ENCODE measurements at places on chromosomes 4 and X.

- DNase-seq, result peak; percentile 31
Observed at GRCh38 chr4:85498068-85498733, 23.3 kb downstream of the ARHGAP24 start.

- peak; percentile 75 for DNase-seq
Observed at GRCh38 chrX:116499780-116500179, 37.0 kb upstream of the CT83 start.

- peak; percentile 63 for DNase-seq
Observed at GRCh38 chr4:183241322-183241640, 78.8 kb downstream of the CLDN22 start.

DNA sequence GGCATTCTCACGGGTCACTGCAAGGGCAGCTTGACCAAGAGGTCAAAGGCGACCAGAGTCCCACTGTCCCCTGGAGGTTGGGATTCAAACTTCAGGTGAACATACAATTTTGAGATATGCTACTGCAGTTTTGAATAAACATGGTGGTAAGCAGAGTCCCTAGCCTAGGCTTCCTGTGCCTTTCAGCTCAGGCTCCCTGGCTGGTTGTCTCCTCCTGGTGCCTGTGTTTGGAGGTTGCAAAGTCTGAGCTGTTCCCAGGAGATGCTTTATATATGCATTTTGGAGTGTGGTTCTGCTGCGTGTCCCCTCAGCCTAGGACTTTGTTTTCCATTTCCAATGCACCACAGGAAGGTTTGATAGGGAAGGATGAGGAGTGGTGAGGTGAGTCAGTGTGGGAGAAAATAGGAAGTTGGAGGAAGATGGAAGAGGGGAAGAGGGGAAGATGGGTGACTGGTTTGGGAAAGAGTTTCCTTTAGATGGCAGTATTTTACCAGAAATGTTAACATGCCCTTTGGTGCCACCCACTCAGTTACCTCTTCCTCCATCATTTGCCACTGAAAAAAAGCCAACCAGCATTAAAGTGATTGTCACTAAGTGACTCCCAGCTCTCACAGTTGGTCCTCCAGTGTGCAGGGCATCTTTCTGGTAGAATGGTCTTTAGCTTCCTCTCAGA lies 211.7 kb upstream of the AGTR2 start:
- DNase-seq, result no peak

DNA sequence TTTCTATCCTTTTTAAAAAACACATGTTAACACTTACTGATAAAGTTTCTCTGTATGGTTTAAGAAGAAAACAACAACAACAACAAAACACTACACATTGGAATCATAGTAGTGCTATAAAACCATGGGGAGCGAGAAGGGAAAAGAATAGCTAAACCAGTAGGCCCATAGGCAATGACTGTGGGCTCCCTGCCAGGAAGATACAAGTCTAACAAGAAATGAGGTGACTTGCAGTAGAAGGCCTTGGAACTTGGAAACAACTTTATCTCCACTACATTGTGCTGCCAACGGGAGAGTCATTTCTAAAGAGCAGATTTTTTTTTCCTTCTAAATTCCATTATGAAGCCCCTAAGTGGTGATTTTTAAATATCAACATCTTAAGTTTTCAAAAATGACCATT lies 78.0 kb downstream of the GPC4 start:
- DNase-seq, result peak; percentile 55

- no peak for DNase-seq
Observed at GRCh38 chrX:106615041-106615440, 3.3 kb downstream of the RADX start.

GRCh38 chr4:142405695-142406498 lies 440.2 kb downstream of the INPP4B start:
- peak; percentile 57 for DNase-seq

DNA sequence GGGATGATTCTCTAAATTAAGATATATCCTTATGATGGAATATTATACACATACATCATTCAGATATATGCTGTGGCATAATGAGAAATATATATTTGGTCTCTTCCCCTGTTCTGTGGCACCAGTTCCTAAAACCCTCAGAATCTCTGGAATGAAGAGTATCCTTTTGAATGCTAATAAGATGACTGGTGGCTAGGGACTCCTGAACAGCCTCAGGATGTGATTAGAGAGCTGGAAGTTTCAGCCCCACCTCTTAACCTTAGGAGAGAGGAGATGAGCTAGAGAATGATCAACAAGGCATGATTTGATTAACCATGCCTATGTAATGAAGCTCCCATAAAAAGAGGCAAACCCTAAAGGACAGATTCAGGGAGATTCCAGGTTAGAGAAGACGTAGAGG lies 632.0 kb downstream of the IQCM start:
- DNase-seq, result no peak

GRCh38 chrX:375181-376036 lies 11.3 kb downstream of the PPP2R3B start:
- no peak for DNase-seq

DNA sequence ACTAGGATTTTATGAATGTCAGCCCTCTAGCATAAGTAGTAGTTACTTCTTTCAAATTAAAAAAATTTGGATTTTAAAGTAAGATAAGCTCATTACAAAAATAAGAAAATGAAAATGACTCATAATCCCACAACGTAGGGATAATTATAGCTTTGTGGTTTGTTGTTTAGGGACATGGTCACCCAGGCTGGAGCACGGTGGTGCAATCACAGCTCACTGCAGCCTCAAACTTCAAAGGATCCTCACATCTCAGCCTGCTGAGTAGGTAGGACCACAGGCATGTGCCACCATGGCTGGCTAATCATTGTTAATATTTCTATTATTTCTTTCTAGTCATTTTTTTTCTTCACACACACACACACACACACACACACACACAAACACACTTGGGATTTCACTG lies 57.6 kb downstream of the PLAC1 start:
- DNase-seq, result peak; percentile 75

GRCh38 chr4:98470366-98470765 lies 188.0 kb downstream of the TSPAN5 start:
- DNase-seq, result no peak

DNA sequence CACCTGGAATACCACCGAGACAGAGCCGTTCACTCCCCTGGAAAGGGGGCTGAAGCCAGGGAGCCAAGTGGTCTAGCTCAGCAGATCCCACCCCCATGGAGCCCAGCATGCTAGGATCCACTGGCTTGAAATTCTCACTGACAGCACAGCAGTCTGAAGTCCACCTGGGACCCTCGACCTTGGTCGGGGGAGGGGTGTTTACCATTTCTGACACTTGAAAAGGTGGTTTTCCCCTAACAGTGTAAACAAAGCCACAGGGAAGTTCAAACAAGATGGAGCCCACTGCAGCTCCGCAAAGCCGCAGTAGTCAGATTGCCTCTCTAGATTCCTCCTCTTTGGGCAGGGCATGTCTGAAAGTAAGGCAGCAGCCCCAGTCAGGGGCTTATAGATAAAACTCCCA lies 243.2 kb downstream of the RASL11B start:
- no peak for DNase-seq

GRCh38 chrX:23742174-23742696 lies 841 bp downstream of the ACOT9 start:
- DNase-seq, result peak; percentile 79

DNA sequence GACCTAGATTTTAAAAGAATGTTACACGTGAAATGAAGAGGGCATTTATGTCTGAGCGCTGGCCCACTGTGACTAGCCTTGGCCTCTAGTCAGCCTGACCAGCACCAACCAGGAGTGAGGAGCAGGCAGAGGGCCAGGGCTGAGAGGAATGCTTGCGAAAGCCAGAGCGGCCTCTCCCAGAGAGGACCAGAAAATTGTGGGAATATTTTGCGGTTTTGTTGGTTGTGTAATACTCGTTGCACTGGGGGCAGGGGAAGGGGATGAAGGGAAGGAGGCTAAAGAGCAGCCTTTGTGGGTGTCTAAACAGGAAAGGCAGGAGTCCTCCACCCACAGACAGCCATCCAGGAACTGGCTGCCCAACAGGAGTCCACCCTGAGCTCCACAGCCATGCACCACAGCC lies 3.8 kb downstream of the GABRE start:
- DNase-seq, result peak; percentile 56

DNA sequence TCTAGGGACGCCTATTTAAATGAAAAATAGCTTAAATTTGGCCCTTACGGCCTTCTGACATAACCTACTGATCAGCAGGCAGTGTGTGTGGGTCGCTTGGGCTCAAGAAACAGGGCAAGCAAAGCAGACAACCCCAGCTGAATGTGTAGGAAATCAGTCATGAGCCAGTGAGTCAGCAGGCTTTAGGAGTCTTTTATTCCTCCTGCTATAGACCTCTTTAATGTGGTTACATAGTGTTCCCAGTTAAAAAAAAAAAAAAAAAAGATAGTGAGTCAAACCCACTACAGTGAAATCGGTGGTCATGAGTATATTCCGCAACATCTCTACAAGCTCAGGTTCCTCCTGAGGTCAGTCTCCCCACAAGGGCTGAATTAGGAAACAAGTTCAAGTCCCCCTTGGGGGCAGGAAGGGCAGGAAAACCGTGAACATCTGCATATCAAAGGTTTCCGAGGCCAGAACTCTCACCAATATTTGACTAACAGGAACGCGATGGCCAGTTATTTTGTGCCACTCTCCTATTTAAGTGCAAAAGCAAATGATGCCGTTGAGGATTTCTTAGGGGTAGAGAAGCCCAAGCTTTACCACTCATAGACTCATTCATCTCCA lies 32.7 kb downstream of the ACSL1 start:
- peak; percentile 99 for DNase-seq

- DNase-seq, result no peak
Observed at GRCh38 chr4:78780093-78780492, 3.9 kb downstream of the BMP2K start.

- DNase-seq, result no peak
Observed at GRCh38 chrX:38804432-38804681, 3.1 kb downstream of the MID1IP1 start.

GRCh38 chrX:38170556-38170955 lies 50.1 kb downstream of the SRPX start:
- no peak for DNase-seq

DNA sequence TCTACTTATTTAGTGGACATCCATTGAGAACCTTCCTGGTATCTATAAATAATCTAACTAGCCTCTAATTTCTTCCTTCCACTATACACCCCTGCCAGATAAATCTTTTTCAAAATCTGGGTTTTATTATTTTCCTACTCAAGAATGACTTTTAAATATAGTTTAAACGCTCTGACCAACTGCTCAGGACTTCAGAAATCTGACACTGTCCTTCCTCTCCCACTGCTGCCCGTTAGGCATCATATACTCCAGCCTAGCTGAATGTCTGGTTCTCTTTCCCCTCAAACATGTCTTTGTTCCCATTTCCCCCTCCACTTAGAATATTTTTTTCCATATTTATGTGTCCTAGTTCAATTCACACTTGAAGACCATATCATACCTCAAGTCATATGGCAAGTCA lies 35.2 kb upstream of the CBLL2 start:
- DNase-seq, result no peak

DNA sequence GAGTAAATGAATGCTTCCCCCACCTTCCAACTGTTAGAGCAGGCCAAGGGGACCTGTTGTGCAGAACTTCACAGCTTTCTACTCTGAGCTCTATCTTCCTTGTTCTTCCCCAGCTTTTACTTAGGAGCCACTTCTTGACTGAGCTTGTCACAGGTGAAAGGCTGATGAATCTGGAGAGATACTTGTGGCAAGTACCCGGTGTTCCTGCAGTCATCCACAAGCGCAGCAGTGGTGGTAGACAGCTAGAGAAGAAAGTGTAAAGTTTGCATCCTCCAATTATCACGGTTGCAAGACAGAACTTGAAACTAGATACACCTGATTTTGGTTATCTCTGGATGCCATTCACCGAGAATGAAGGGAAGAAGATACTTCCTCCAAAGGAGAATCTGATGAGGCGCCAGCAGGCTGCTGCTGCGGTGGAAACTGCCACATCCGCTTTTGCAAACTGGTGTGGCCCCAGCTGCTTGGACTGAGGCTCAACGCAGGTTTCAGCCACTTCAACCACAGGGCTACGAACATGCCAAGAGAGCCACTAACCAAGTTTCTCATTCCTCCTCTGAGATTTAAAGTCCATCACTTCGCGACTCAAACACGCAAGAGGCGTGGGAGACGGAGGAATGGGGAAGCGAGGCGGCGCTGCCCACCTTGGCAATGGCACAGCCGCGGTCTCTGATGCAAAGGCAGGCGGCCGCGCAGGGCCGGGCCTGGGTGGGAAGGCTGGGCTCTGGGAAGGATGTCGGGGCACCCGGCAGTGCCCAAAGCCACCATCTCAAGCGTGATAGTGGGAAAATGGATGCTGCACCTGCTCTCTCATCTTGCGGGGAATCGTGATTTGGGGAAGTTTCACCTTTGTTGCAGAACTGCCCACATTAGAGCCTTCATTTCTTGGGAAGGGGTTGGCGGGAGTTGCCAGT lies 1.3 kb upstream of the FHIP1A start:
- no peak for DNase-seq

DNA sequence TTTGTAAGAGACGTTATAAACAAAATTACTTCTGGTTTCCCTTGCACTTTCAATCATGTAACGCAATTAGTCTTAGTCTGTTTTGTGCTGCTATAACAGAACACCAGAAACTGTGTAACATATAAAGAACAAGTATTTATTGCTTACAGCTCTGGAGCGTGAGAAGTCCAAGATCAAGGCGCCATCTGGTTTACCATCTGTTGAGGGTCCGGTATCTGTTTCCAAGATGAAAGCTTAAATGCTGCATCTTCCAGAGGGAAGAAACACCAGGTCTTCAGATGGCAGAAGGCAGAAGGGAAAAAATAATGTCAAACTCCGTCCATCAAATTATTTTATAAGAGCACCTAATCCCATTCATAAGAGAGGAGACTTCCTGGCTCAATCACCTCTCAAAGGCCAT lies 474.1 kb downstream of the PDGFC start:
- no peak for DNase-seq

DNA sequence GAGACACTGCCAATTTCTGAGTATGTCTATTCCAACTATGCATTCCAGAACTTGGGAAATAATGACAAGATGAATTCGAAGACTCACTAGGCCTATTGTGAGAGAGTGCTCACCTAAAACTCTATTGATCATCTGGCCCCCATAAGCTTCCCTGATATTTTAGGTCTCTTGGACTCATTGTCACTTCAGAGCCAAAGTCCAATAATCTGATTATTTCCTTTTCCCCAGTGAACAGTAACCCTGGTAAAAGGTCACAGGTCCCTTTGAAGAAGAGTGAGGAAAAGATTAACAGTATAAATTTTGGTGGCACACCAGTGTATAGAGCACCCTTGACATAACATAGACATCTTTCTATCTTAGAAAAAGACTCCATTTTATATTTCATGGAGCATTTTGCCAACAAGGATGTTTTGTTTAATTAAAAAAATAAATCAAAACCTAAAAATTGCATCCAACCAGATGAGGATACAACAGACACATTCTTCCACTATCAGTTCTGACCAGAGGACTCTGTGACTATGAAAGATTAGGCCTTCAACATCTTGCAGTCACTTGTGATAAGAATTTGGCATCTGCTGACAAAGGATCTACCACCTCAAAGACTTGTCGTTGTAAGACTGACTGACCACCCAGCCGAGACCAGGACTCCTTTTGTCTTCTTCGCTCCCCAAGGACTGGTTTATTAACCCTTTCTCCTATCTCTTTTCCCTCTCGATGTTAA lies 191.9 kb downstream of the MAB21L2 start:
- DNase-seq, result no peak

DNA sequence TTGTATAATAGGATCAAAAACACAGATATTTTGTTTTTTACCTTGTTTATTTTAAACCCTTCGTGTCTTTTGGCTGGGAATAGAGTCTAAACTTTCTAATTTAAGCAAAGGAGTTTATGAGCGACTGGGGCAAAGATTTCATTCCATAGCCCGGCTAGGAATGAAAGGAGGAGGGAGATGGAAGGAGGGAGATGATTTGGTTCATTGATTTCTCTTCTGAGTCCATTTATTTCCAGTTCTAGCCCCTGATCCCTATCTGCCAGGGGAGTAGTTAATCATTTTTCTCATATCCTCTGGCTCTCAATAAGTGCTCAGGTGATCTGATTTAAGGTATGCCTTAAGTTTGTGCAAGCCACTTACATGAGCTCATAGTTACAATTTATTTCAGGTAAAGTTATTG lies 120.0 kb downstream of the SPRY1 start:
- DNase-seq, result peak; percentile 57

Data from renal cortical epithelial cell (primary cell).